ENCODE measurements at places on chromosomes 5 and 9. TPM values are rescaled to one million over a fixed set of nuclear protein-coding genes. Genes with fewer than 3 reads are reported as not detected.
A peak's percentile ranks its signal among the peaks of the same experiment; 100 is the strongest.

DNA sequence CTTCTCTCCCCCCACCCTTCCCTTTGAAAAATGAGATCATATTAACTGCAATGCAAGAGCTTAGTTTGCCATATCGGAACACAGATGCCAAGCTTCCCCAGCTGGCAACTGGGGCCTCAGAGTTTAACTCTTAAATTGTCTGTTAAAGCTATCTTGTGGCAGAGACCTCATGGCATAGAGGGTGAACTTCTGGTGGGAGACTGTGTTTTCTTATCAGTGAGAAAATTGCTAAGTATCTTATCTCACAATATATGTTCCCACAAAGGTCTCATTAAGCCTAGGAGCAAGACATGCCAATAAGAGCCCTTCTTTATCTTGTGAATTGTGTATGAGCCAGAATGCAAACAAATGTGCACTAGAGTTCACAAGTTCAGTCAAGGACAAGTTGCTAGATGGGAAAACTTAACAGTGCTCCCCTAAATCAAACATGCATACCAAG is 12.3 kb downstream of the NFIB start:
- peaks cover under 1% of the 10 kb centered on the region for H3K36me3 ChIP-seq
- H3K4me1 ChIP-seq, result peaks cover 43% of the 10 kb centered on the region
- peak overlapping the region; percentile 86 for H3K27ac ChIP-seq
- no peak for DNase-seq
- no peaks in the 10 kb centered on the region for H3K27me3 ChIP-seq

- H3K27me3 ChIP-seq, result peaks cover 26% of the 10 kb centered on the region
- no peak overlapping the region for H3K27ac ChIP-seq
- no peak for DNase-seq
- no peak overlapping the region for H3K4me3 ChIP-seq
- peaks cover 12% of the 10 kb centered on the region for H3K4me1 ChIP-seq
Measured at GRCh38 chr9:93951655-93952118, 3.5 kb downstream of the BARX1 start.

The WWC1 gene
- total RNA-seq, result 25.1 TPM

The ADAMTS19 gene
- total RNA-seq, result not detected

DNA sequence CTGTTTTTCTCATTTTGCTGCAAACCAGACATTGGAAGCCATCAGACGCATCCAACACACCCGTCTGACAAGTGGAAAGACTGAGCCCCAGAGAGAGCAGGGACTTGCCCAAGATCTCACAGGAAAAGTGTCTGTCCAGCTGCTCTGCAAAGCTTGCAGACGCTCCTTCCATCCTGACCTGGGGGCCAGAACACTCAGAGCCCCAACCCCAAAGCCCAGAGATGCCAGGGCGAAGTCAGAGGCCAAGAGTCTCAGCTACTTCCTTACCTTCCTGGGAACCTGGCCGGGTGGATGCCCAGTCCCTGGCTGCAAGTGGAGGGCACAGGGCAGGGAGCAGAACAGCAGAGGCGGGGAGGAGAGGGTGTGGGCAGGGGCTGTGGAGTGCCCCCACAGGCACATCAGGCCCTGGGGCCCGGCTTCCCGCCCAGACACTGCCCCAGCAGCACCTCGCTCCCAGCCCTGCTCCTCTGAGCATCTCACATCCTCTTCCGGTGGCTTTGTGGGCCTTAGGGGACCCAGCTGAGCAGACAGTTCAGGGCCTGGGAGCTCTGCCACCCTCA is 9.7 kb upstream of the RALGDS start:
- no peaks in the 10 kb centered on the region for H3K27me3 ChIP-seq
- DNase-seq, result no peak
- peaks cover 17% of the 10 kb centered on the region for H3K4me1 ChIP-seq

Data from liver (tissue), 10 donors.